Thymus (tissue), 14 donors: ENCODE measurements at places on chromosomes 7 and 10. TPM values are rescaled to one million over a fixed set of nuclear protein-coding genes. Genes with fewer than 3 reads are reported as not detected.

GRCh38 chr7:114426824-114427223 is 12.2 kb downstream of the FOXP2 start:
- DNase-seq: no peak
- no peaks in the 10 kb centered on the region for H3K4me1 ChIP-seq
- H3K4me3 ChIP-seq: no peak overlapping the region
- H3K27me3 ChIP-seq: no peaks in the 10 kb centered on the region
- H3K36me3 ChIP-seq: no peaks in the 10 kb centered on the region

DNA sequence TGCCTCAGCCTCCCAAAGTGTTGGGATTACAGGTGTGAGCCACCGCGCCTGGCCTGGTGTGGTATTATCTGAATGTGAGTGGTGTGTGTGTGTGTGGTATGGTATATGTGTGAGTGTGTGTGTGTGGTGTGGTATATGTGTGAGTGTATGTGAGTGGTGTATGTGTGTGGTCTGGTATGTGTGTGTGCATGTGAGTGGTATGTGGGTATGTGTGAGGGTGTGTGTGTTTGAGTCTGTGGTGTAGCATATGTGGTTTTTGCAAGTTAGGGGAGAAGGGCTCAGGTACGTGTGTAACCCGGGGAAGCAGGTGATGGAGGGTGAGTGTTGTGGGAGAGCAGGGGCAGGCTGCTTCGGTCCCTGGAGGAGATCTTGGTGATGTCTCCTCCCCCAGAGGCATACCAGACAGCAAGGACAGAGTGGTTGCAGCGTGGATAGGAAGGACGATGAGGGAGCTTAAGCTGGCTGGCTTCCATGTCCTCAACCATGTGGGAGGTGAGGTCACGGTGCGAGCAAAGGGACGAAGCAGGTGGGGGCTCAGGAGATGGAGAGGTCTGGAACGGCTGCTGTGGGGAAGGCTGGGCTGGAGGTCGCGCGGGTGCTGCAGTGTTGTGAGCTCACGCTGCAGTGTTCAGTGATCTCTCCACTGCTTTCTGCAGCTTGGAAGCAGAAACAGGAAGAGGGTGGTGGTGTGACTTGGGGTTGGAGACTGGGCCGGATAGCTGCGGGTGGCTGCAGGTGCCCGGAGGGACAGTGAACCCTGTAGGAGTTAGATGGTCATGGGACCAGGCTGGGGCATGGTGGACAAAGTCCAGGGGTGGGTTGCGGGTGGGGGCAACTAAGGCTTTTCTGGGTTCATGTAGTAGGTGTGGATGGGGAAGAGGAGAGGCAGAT is 5.0 kb downstream of the ZYX start:
- peaks cover 23% of the 10 kb centered on the region for H3K27me3 ChIP-seq
- no peak for DNase-seq
- H3K36me3 ChIP-seq: peaks cover 40% of the 10 kb centered on the region
- no peak overlapping the region for H3K4me3 ChIP-seq
- peak overlapping the region; percentile 60 for H3K27ac ChIP-seq
- peaks cover 52% of the 10 kb centered on the region for H3K4me1 ChIP-seq

DNA sequence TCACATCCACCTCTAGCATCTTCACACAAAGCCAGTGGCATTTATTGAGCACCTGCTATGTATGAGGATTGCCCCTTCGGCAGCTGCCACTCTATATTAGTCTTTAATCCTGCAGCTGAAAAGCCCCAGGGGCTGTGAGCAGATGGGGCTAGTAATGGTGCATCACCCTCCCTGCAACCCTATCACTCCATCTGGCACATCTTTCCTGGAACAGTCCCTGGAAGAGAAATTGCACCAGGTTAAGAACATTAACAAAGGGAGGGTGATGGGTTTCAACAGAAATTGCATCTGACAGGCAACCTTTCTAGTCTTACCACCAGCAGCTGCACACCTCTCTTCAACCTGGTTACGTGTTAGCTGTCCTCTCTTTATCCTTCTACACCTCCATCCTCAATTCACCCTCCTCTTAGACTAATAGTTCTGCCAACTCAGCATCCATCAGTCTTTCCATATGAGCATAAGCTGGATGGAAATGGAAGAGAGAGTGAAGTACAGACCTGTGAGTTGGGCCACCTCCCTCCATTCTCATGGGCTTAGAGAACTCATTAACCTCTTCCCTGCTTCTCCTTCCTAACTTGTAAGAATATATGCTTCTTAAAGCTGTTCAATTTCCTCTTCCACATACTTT is 168.6 kb upstream of the NEBL start:
- H3K4me3 ChIP-seq: no peak overlapping the region
- no peak for DNase-seq
- no peak overlapping the region for H3K27ac ChIP-seq
- H3K4me1 ChIP-seq: no peaks in the 10 kb centered on the region
- no peaks in the 10 kb centered on the region for H3K27me3 ChIP-seq
- H3K36me3 ChIP-seq: no peaks in the 10 kb centered on the region

GRCh38 chr10:98589007-98589406 is 142.3 kb upstream of the HPS1 start:
- H3K27ac ChIP-seq: no peak overlapping the region
- no peaks in the 10 kb centered on the region for H3K27me3 ChIP-seq
- no peaks in the 10 kb centered on the region for H3K4me1 ChIP-seq
- DNase-seq: no peak

DNA sequence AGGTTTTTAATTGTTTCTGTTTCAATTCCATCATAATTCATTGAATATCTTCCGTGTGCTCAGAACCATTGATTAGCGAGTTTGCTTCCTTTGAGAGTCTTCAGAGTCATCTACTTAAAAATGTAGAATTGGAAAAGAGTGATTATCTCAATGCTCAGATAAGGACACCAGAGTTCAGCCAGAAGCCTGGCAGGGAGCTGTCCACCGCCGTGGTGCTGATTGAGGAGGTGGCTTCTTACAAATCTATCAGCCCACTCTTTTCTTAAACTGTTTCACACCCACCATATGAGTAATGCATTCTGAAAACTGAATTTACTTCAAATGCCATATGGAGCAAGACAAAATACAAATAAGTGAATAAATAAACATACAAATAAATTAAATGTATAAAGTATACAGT is 79.3 kb downstream of the INSYN2A start:
- H3K27ac ChIP-seq: no peak overlapping the region
- H3K4me1 ChIP-seq: no peaks in the 10 kb centered on the region
- no peaks in the 10 kb centered on the region for H3K36me3 ChIP-seq
- peak; percentile 69 for DNase-seq
- H3K27me3 ChIP-seq: no peaks in the 10 kb centered on the region
- no peak overlapping the region for H3K4me3 ChIP-seq

DNA sequence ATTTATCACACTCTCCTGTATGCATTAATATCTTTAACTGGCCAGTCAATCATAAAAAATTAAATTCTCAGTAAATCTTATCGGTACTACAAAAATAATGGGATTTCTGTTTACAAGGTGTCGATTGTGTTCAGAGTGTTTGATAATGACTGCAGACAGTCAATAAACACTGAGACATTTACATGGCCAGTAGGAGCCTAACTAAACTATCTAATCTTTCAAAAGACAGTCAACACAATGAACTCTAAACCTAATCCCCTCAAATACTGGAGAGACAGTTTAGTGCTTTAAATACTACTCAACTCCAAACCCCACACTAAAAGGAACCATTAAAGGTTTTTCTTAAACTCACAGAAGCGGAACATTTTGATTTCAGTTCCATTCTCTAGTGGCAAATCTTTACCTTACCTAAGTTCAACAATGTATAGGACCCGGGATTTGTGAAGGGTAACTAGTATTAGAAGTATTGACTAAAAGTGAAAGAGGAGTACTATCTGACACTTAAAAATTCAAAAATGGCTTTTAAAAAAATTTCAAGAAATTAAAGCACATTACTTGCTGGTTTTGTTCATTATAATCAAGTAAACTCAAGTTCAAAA is 37.3 kb upstream of the EXOC6 start:
- no peak overlapping the region for H3K27ac ChIP-seq
- no peaks in the 10 kb centered on the region for H3K4me1 ChIP-seq
- H3K27me3 ChIP-seq: no peaks in the 10 kb centered on the region
- H3K36me3 ChIP-seq: no peaks in the 10 kb centered on the region
- no peak overlapping the region for H3K4me3 ChIP-seq

DNA sequence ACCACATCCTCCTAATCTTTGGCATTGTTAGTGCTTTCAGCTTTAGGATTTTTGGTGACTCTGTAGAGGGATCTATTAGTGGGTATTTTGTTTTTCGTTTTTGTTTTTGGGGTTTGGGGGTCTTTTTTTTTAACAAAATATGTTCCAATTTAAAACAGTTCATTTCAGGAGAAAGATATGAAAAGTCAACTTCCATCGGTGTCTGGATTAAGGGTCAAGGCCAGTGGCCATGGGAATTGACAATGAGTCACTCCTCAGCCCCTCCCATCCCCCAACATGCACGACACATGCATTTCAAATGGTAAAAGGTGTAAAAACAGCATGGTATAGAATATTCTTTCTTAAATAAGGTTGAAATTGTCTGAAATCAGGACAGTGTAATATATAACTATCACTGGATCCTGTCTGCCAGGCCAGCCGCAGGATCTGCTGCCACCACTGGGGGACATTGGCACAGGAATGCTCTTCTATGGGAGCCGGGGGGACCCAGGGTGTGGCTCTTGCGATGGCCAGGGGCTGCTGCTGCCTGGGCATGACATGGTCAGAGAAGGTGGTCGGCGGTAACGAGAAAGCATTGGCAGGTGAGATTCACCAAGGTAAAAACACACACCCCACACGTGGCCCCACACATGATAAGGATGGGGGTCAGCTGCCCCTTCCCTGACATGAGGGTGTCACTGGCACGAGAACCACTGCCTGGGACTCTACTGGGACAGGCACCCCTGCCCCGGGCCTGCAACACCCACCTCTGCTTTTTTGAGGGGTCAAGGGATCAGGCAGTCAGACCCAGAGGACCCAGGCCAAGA is 126.2 kb upstream of the KCTD7 start:
- peaks cover 32% of the 10 kb centered on the region for H3K27me3 ChIP-seq
- H3K36me3 ChIP-seq: no peaks in the 10 kb centered on the region
- no peak overlapping the region for H3K4me3 ChIP-seq
- H3K4me1 ChIP-seq: no peaks in the 10 kb centered on the region
- no peak for DNase-seq
- H3K27ac ChIP-seq: no peak overlapping the region

Gene FKBP6
- 0.19 TPM for total RNA-seq

DNA sequence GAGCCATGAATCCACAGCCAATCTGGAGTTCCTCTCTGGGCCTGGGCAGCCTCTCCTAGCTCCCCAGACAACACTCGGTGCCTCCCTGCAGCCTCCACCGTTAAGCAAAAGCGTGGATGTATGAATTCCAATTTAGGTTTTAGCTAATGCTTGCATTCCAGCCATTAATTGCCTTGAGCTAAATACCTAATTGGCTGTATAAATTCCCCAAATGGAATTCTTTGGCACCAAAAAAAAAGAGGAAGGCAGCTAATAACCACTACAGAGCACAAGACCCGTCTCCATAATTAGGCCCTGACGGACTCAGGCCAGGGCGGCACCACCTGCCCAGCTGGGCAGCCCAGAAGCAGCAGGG is 140.5 kb downstream of the PTPRN2 start:
- no peak overlapping the region for H3K4me3 ChIP-seq
- no peak for DNase-seq
- no peak overlapping the region for H3K27ac ChIP-seq
- no peaks in the 10 kb centered on the region for H3K36me3 ChIP-seq
- H3K4me1 ChIP-seq: no peaks in the 10 kb centered on the region

Gene HABP2
- total RNA-seq: 0.19 TPM

DNA sequence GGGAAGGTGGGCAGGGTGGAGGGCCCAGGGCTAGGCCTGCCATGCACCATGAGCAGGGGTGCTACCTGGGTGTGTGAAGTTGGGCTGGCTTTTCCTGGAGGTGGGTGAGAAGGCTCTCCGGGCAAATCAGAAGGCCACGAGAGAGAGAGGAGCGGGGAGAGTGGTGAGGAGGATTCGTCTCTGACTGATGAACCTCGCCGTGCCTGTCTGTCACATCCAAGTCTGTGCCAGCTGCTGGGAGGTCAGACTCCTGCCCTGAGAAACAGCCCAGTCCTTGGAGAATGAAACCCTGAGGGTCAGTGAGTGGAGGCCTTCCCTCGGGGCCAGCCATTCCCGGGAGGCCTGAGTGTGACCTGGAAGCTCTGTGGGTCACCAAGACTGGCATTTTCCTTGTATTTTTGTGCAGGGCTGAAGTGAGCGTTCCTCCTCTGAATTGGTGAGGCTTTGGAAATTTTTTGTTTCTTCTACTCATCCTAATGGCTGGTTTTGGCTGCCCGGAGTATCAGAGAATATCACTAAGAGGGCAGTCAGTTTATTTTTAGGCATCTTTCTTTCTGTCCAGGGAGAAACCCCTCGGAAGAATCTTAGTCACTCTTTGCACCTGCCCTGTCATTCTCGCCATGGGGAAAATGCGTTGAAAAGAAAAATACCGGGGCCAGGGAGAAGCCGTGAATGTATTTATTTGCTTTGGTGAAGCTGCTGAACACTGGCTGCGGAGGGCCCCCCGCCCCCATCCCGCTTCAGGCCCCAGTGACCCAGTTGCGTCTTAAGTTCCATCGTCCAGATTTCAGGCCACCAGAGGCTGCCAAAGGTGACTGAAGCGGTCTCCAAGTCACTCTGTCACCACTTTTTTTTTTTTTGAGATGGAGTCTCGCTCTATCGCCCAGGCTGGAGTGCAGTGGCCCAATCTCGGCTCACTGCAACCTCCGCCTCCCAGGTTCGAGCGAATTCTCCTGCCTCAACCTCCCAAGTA is 6.5 kb upstream of the AP5Z1 start:
- H3K4me3 ChIP-seq: no peak overlapping the region
- DNase-seq: no peak
- H3K36me3 ChIP-seq: peaks cover 19% of the 10 kb centered on the region
- H3K27me3 ChIP-seq: no peaks in the 10 kb centered on the region
- no peaks in the 10 kb centered on the region for H3K4me1 ChIP-seq
